ENCODE measurements at places on chromosomes 11 and 22.

- DNase-seq, result no peak
These were observed 1518.5 kb downstream of the BRD1 start for GRCh38 chr22:48309115-48309705.

DNA sequence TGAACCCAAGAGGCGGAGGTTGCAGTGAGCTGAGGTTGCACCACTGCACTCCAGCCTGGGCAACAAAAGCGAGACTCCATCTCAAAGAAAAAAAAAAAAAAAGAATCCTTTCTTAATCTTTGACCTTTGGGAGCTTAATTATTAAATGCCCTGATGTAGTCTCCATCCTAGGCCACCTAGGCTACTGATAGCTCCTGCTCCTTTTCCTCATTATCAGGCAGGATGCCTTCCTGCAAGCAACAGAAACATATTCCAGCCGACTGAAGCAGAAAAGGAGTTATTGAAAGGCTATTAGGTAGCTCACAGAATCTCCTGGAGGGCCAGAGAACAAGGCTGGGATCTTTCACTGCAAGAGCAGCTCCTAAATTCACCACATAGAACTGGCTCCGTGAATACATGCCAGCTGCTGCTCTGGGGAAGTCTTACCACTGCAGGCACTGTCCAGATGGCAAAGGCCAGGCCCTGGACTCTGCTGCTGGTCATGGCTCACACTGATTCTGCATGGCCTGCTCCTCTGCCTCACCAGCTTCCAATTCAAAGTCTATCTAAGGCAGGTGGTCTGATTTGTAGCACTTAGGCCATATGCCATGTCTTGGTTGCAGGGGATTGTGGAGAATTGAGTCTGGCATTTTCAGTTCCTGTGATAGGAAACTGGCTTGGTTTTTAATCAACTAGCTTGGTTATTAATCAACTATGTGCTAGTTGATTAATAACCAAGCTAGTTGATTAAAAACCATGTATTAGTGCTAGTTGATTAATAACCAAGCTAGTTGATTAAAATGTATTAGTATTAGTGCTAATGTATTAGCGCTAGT, 26.0 kb upstream of the POLD3 start:
- no peak for DNase-seq

DNA sequence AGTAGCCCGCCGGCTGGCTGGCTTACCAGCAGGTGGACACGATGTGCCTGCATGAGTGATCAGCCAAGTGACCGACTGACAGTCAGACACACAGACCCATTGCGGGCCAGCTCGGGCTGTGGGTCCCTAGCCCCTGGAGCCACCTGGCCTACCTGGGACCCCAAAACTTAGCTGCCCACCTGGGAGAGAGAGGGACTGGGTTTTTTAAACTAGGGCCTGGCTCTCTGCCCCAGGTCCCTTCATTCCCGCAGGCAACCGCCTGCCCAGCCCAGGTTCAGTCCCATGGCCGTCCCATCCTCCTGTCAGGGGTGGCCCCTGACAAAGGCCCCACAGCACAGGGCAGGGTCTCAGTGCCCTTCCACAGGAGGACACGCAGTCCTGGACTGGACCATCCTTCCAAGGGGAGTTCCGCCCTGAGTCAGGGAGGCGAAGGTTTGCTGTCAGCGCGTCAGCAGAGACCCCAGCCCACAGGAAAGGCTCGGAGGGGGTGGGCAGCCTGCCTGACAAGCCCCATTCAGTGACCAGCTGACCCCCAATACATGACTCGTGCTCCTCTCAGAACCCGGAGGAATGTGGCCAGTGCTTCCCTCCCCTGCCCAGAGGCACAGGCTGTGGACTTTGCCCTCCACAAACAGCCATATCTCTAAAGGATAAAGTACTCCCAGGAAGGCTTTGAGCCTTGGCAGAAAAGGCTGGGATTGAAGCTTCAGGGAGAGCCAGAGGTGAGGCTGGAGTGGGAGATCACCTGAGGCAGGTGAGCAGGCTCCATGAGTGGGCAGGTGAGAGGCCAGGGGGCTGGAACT, 8.4 kb downstream of the SLCO2B1 start:
- DNase-seq, result no peak

DNA sequence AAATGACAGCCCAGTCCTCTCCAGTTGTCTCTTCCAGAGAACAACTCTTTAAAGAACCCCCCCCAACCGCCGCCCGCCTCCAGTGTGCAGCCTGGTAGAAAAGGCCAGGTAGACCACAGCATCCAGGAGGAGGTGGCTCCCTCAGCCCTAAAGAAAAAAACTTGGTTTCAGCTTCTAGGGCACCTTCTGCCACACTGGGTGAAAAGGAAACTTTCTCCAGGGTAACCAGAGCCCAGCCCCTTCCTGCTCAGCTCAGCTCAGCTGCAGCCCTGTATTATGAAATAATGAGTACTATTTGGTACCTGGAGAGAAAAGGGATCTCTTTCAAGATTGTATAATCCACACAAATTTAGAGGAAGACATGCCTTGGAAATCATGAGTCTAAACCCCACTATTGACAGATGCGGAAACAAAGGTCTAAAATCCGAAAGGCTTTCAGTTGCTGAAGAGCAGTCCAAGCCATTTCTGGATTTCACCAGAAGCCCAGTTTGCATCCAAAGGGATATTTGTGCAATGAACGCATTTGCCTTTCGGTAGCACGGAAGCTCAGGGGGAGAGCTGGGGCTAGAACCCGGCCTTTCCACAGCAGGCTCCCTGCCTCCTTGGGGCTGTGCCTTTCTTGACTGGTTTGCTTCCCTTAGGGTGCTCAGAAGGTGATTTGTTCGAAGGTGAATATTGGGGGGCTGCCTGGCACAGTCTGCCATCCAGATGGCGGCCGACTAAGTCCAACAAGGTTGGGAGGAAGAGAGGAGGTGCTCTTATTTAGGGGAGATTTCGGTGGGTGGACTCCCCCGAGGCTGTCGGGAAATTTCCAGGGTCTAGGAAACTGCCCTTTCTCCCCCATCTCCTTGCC, 3.3 kb downstream of the FXYD6 start:
- DNase-seq, result no peak

- DNase-seq, result no peak
These were observed 12.2 kb downstream of the DGCR2 start for GRCh38 chr22:19110064-19110458.

GRCh38 chr11:24509114-24509513, 12.3 kb downstream of the LUZP2 start:
- peak; percentile 27 for DNase-seq

DNA sequence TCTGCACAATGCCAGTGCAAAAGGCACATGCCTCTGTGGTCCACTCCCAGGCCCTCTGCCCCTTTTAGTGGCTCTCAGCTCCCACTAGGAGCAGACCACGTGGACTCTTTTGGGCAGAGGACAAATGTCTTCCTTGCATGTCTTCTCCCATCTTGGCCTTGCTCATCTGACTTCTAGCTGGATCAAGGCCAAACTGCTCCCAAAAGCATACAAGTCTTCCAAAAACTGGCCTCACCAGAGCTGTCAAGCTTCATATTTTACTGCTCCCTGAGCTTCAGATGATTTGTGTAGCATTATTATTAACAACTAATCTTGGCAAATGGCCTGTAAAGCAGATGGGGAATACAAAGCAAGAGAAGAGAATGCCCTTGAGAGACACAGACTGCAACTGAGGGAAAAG, 6.9 kb downstream of the SMPD1 start:
- no peak for DNase-seq

DNA sequence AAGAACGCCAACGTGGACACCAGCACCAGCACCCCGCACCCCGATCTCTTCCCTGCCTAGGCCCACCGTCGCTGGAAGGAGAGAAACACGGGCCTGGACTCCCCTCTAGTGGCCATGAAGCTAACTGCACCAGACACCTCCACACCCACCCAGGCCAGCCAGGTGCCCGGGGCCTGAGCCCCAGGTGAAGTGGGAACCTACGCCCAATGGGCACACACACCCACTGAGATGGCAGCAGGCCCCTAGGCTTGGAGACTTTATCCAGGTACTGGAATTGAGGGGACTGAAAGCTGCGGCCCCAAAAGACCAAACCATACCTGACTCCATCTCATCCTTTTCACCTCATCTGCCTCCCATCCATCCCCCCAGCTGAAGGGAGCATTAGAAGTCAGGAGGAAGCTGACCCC, 81.0 kb downstream of the BUD13 start:
- DNase-seq, result peak; percentile 19

- DNase-seq, result no peak
These were observed 10.7 kb downstream of the SDF2L1 start for GRCh38 chr22:21652547-21653545.

- DNase-seq, result no peak
These were observed 130.3 kb downstream of the ENTHD1 start for GRCh38 chr22:39763276-39763675.

- peak; percentile 67 for DNase-seq
These were observed 2.9 kb upstream of the SHANK2 start for GRCh38 chr11:71255323-71255722.

DNA sequence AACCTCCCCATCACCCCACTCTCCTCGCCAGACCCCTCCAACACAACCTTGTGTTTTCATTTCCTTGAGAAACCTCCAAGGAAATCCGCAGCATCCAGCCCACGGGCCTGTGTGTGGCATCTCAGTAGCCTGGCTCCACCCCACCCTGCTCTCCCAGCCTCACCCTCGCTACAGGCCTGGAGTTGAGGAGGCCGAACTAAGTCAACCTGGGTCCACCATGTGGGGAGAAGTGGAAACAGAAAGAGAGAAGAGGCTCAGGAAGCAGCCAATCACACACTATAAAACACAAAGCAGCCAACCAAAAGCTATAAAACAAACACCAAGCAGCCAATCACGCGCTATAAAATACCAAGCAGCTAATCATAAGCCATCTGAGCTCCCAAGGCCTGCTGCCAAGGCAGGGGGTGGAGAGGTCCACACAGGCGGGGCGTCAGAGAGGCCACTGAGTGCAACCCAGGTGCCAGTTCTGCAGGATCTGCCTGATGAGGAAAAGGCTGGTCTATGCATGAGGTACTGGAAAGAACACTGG, 72.0 kb downstream of the MICAL3 start:
- peak; percentile 13 for DNase-seq

DNA sequence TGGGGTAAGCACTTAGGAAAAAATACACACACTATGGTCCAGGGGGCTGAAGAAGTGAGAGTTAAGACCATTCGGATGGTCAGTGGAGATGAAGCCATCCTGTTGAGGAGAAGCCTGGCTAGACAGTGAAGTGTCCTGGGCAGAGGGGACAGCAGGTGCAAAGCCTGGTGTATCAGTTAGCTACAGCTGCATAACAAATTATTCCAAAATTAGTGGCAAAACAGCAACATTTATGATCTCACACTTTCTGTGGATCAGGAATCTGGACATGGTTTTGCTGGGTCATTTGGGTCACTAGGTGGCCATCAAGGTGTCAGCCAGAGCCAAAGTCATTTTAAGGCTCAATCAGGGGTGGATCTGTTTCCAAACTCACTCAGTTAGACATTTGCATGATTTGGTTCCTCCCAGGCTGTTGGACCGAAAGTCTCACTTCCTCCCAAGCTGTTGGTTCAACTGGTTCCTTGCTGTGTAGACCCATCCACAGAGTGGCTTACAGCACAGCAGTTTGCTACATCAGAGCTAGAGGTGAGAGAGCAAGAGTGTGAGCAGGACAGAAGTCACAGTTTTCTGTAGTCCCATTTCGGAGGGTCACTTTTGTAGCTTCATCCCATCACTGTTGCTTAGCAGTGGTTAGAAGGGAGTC, 80.1 kb upstream of the ALX4 start:
- DNase-seq, result no peak

DNA sequence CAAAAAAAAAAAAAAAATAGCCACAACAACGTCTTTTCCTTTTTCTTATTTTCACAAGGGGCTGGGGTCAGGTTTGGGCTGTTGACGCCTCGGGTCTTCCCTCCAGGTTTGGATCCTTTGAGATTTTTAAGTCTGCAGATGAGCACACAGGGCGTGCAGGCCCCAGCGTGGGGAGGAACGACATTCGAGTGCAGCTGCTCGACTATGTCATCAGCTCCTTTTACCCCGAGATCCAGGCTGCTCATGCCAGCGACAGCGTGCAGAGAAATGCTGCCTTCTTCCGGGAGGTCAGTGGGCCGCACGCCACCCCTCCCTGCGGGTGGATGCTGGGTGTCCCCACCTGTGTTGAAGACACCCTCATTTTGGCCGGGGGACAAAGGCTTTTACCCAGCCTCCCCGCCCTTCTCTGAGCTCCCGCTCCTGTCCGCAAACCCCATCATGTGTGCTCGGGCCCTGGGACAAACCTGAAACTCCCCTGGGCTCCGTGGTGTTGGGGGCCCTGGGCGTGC, 7.7 kb downstream of the SELENOO start:
- DNase-seq, result no peak

GRCh38 chr22:46244771-46245170, 5.3 kb downstream of the CDPF1 start:
- no peak for DNase-seq

DNA sequence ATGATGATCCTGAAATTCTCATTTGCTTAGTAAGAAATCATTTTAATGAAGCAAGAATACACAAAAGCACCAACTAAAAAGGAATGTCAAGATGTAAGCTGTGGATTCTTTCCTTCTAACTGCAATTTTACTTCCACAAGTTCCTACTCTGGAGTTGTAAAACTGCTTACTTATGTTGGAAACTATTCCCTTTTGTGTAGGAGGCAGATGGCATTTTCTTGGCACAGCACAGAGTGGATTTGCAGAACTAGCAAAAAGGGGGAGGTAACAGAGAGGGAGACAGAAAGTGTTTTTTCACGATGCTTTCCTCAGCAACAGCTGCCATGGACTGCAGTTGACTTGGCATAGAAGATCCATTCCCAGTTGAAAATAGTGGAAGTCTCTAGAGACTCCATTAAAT, 1112.0 kb upstream of the RAG2 start:
- no peak for DNase-seq

DNA sequence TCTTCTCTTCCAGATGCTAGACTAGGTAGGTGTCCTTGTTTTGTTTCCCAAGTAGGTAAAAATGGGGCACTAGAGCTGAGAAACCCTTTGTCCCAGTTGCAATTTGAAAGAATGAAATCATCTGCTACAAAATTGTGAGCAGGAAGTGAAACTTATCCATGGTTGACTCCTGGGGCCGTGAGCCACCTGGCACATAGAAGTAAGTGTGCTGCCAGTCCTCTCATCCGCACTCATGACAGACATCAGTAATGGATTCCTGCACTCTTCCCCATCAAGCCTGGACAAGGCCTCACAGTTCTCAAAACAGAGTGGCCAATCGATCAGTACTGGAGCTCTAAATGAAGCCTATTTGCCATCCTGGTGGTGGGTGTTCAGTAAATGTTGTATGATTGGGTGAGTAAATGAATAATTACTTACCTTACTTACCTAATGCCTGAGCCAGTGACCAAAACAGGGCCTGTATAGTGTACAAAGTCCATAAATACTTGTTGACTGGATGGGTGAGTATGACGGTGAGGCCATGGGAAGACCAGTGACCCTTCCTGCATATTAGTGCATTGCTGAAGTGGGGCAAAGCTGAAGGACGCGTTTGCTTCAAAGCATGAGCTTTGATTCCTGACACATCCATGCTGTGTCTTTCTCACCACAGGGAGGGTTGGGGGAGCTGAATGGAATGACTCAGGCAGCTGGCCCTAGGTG, 68.9 kb upstream of the HEPHL1 start:
- DNase-seq, result no peak

- peak; percentile 52 for DNase-seq
These were observed 65.6 kb downstream of the OR4C45 start for GRCh38 chr11:50098186-50098725.
